Activated naive CD8-positive, alpha-beta T cell treated with anti-CD3 and anti-CD28 coated beads for 36 hours (primary cell): ENCODE measurements at places on chromosomes 4 and X.
A peak's percentile ranks its signal among the peaks of the same experiment; 100 is the strongest.

DNA sequence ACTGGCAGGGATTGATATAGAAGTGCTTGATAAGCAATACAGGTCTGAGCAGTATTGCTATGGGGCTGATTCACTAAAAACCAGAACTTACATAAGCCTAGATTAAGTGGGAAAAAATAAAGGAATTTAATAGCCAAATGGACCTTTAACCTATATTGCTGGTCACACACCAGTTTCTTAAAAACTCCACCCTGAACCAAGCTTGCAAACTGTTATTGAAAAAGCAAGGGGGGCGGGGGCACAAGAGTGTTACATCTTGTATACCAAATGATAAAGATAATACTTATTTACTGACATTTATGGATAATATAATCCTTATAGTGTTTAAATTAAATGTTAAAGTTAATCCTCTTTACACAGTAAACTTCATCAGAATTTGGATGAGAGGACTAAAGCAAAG, 40.3 kb upstream of the PITX2 start:
- no peak for DNase-seq

GRCh38 chr4:3489451-3489962, 26.4 kb downstream of the DOK7 start:
- DNase-seq, result peak; percentile 31

- DNase-seq, result no peak
Observed at GRCh38 chr4:7747062-7747385, 192.6 kb downstream of the AFAP1 start.

GRCh38 chrX:136584545-136584944, 52.5 kb downstream of the VGLL1 start:
- peak; percentile 10 for DNase-seq

DNA sequence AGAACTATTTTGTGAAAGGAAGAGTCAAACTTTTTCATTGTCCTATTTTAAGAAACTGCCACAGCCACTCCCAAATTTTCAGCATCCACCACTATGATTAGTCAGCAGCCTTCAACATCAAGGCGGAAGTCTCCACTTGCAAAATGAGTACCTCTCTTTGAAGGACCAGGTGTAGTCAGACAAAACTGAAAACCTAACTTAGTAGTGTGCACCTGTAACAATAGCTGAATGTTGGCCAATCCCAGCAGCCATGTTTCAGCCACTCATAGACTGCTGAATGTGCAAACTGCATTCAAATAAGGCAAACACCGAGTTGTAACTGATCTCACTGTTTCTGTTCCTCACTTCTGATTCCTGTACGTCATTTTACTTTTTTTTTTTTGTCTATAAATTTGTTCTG, 341.1 kb downstream of the IL15 start:
- no peak for DNase-seq

GRCh38 chrX:72107320-72107719, 24.4 kb downstream of the RTL5 start:
- DNase-seq, result no peak

- peak; percentile 61 for DNase-seq
Observed at GRCh38 chr4:54233697-54234496, 4.8 kb downstream of the PDGFRA start.

GRCh38 chr4:10063544-10064300, 42.4 kb upstream of the SLC2A9 start:
- DNase-seq, result no peak

DNA sequence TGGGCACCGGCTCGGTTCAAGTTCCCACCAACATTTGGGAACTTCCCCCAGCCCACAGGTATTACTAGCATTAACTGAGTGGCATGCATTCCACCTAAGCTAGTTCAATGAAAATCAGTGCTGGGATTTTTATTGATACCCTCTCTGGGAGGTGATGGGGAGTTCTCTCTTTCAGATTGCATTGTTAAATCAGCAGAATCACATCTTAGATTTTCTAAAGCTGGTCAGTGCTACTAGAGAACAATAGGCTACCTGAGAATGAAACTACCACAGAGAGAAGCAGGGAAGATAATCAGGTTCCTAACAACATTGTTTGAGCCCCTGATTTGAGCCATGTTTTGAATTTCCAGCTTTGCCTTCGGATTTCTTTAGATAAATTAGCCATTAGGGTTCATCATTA, 16.0 kb downstream of the EPGN start:
- no peak for DNase-seq

DNA sequence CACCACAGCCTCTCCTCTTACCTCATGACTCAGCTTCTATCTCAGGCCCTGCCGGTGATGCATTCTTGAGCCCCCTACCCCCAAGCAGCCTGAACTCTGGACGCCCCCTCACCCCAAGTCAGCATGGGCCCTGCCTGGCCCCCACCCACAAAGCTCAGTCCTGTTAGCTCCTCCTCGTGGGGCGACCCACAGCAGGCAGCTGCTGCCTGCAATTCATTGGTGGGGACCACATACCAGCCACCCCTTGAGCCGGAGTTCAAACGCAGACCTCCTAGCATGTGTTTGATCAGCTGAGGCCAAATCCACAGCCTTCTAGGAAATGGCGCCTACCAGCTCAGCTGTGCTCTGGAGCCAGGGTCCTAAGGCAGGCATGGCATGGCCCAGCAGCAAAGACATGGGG, 111.8 kb downstream of the EFNB1 start:
- no peak for DNase-seq

GRCh38 chrX:102345916-102346315, 93.9 kb downstream of the NXF2B start:
- DNase-seq, result peak; percentile 25

DNA sequence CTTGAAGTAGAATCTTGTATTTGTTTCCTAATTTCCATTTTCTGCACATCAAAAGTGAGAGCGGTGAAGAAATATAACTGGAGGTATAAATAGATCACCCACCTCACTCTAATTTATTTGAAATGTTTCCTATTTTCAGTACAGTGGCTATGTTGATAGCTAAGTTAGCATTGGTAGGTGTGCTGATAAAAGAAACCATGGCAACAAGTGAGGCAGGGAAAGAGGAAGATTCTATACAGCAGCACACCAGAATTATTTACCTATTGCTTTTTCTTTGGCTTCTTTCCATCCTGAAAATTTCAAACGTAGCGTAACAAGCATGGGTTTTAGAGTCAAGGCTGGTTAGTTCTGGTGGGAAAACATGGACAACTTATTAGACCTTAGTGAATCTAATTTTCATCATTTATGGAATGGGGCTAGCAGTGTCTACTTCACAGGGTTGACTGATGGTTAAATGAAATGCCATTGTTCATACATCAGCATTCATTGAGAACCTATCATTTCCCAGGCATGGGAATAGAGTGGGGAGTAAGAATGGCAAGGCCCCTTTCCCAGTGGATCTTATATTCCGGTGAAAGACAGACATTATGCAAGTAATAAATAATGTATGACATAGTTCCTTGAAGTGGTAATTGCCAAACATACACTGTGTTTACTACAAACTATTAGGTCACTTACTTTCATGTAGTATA, 30.6 kb upstream of the CTSO start:
- DNase-seq, result no peak

- no peak for DNase-seq
Observed at GRCh38 chr4:3046162-3046561, 28.2 kb downstream of the HTT-AS start.

- no peak for DNase-seq
Observed at GRCh38 chrX:7647831-7648230, 195.1 kb upstream of the VCX start.

DNA sequence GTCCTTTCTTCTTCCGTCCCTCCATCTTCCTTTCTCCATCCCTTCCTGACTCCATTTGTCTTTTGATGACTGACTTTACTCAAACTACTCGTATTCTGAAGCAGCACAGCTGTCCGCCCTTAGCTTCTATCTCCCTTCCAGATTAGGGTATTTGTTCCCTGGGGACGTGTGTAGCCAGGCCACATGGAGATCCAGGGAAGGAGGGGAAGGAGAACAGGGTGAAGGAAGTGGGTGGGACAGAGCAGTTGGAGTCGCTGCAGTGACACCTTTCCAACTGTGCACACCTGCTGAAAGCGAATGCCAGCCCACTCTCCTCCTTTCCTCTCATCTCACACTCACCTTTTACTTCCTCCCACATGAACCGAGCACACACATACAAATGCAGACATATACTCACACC, 323.8 kb downstream of the DCTD start:
- no peak for DNase-seq

GRCh38 chrX:139738581-139738980, 30.6 kb upstream of the MCF2 start:
- no peak for DNase-seq

DNA sequence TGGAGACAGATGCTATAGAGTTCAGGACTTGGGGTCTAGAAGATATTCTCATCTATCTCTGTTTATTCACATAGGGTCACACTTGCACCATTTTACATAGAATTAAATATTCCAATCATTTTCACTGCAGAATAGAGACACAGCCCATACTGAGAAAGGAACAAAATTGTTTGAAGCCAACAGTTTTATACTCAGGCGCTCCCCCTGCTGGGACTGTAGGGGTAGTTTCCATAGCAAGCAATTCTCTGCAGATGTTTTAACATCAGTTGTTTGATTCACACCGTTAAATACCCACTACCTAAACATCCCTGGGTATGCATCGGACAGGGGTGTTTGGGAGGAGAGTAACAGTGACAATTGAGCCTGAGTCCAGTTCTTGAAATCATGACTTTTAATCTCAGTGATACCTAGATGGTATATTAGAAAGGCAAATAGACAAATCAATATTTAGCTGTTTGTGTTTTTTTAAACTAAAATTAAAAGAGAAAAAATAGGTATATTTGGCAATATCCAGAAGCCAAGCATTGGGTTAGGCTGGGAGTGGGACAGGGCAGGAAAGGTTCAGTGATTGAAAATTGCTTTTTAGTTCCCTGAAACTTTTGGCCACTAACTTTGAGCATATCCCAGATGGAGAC, 33.8 kb downstream of the LONRF3 start:
- peak; percentile 8 for DNase-seq

GRCh38 chrX:10008483-10009056, 41.4 kb downstream of the CLDN34 start:
- no peak for DNase-seq

GRCh38 chr4:140839888-140840790, 84.0 kb upstream of the TBC1D9 start:
- DNase-seq, result no peak

DNA sequence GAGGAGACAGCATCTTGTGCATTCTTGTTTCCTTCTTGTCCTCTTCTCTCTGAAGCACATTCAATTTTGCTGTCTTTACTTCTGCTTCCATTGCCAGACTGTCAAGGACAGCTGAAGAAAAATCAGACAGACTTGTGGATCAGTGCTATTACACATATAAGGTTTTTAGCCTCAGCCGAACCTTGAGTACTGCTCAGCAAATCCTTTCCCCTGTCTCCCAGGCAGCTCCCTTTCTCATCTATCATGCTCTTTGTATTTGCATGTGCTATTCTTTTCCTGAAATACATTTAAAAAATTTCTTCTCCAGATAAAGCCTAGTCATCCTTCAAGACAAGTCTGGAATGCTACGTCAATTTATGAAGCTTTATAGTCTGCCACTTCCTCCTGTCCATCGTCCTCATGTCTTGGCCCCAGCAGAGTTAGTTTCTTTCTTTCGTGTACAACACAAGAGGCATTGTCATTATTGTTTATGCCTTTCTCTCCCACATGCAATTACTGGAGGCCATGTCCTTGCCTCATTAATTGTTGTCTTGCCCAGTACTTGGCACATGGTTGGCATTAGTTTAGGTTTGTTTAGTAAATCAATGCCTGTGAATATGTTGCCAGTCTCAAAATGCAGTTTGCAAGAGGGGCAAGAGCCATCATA, 45.1 kb downstream of the ADGRL3 start:
- no peak for DNase-seq

- peak; percentile 25 for DNase-seq
Observed at GRCh38 chr4:2058264-2059045, 672 bp upstream of the NAT8L start.

- no peak for DNase-seq
Observed at GRCh38 chrX:45807572-45808425, 607.1 kb upstream of the DIPK2B start.

DNA sequence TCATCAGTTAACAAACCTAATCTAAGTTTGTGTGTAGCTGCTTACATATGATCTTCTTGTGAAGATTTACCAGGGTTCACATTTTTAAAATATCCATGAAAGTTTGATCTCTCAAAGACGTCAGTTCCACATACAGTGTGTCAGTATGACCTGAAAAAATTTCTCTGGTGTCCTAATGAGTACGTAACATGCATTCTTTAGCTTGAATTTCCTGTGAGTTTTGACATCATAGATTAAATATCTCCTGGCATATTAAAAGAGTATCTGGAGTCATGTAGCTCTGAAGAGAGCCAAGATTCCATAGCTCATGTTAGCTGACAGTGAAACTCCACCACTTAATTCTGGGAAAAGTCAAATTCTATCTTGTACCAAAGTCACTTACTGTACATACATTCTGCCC, 43.9 kb upstream of the PDLIM5 start:
- no peak for DNase-seq

GRCh38 chr4:155694100-155694785, 27.6 kb downstream of the GUCY1A1 start:
- DNase-seq, result no peak

DNA sequence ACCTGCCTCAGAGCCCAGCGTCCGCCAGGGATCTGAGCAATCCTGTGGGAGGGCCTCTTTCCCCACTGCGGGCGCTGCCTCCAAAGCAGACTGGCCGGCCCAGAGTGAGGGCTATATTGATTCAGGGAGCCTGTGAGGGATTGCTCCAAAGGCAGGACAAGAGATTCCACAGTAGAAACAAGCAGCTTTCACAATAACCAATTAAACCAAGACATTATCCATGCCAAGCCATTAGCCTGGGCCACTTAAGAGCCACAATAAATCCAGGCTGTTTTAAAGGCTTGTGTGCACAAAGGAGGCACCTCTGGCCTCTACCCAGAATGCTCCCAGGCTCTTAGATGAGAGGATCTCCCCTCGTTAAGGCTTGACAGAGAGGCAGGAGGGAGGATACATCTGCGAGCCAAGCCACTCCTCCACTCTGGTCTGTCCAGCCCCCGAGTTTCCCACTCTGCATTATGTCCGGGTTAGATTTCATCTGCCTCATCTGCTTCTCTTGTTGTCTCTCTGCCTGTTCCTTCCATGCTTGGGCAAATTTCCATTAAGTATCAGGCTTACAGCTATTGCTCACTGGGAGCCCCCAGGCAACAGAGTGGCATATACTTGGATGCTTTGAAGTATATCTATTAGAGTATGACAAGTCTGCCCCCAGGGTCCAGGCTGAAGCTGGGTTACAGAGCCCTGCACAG, 357.9 kb downstream of the UNC5C start:
- DNase-seq, result no peak

GRCh38 chrX:136736690-136737089, 44.0 kb downstream of the ARHGEF6 start:
- DNase-seq, result no peak

GRCh38 chrX:135411893-135412292, 9.9 kb upstream of the SMIM10L2A start:
- no peak for DNase-seq

- DNase-seq, result peak; percentile 11
Observed at GRCh38 chr4:102639598-102639997, 121.2 kb downstream of the MANBA start.

DNA sequence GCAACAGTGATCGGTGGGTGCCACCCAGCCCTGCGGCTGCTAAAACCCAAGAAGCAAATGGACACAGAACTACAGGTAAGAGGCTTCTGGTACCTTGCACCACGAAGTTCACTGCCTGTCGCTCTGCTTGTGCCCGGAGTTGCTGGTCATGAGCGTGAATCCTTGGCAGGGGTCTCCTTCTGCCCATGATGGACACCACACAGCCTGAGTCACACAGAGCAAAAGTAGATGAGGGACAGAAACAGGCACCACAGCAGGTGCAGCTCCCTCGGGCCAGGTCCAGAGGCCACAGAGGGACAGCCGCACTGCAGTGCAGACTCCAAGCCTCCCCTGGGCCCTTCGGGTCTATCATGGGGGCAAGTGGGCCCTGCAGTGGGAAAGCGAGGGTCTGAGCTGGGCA, 22.4 kb downstream of the NAT8L start:
- no peak for DNase-seq

- no peak for DNase-seq
Observed at GRCh38 chr4:185902654-185903053, 90.7 kb upstream of the SORBS2 start.
